HT1080 (cell line): ENCODE measurements at places on chromosomes 7 and 10. TPM values are rescaled to one million over a fixed set of nuclear protein-coding genes. Genes with fewer than 3 reads are reported as not detected.

The SEMA3D gene
- total RNA-seq, result 1.2 and 1.5 TPM in 2 replicates

The OR6V1 gene
- not detected in 2 replicates for total RNA-seq

The ANKRD61 gene
- total RNA-seq, result 0.18 and 0.37 TPM in 2 replicates

The AKR1C4 gene
- not detected in 2 replicates for total RNA-seq

The FXYD4 gene
- total RNA-seq, result not detected in 2 replicates

The GPR37 gene
- 0.79 and 0.80 TPM in 2 replicates for total RNA-seq

The NRBF2 gene
- total RNA-seq, result 19.1 and 22.5 TPM in 2 replicates

The C10orf143 gene
- total RNA-seq, result 0.47 TPM in 1 of 2 replicates, not detected in the other

The MYO1G gene
- 0.10 TPM in 1 of 2 replicates, not detected in the other for total RNA-seq

The EPO gene
- not detected in 2 replicates for total RNA-seq

The CPA2 gene
- total RNA-seq, result not detected in 2 replicates

The MMRN2 gene
- 1.9 and 2.6 TPM in 2 replicates for total RNA-seq

The MYH16 gene
- 29.6 and 30.4 TPM in 2 replicates for total RNA-seq

The AKR1B15 gene
- total RNA-seq, result not detected in 2 replicates

The SRGN gene
- 135 and 180 TPM in 2 replicates for total RNA-seq

The POMZP3 gene
- total RNA-seq, result 7.7 and 14.2 TPM in 2 replicates

The FOXI2 gene
- total RNA-seq, result not detected in 2 replicates

The NUB1 gene
- total RNA-seq, result 57.7 and 59.7 TPM in 2 replicates

The CPXM2 gene
- 0.08 TPM in 1 of 2 replicates, not detected in the other for total RNA-seq

The SLC13A1 gene
- not detected in 2 replicates for total RNA-seq

The PRR15 gene
- not detected in 2 replicates for total RNA-seq

The TMEM229A gene
- total RNA-seq, result not detected in 2 replicates

The CYP2E1 gene
- 1.2 and 1.4 TPM in 2 replicates for total RNA-seq

The OGDHL gene
- total RNA-seq, result 9.5 and 10.7 TPM in 2 replicates
